ENCODE measurements at places on chromosomes 7 and 10. TPM values are rescaled to one million over a fixed set of nuclear protein-coding genes. Genes with fewer than 3 reads are reported as not detected.

Gene INMT
- 249 TPM for total RNA-seq

GRCh38 chr10:21427804-21428481 lies 97.5 kb downstream of the SKIDA1 start:
- DNase-seq: no peak

DNA sequence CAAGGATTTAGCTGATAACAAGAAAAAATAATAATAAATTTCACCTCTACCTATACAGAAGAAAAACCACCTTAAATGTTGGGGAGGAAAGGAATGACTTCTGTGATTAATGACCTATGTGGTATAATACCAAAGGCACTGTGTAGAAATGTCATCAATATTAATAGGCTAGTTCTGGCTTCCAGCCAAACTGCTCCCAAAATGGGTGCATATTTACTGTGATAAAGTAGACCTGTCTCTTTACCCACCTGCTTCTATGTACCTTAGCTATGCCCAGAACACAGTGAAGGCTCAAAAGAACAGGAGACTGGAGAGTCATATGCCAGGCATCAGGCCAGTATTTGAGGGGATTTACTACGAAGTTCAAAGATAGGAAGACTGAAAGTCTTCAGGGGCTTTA lies 76.0 kb downstream of the ATE1 start:
- DNase-seq: no peak

Gene PGAM2
- total RNA-seq: 0.44 TPM

DNA sequence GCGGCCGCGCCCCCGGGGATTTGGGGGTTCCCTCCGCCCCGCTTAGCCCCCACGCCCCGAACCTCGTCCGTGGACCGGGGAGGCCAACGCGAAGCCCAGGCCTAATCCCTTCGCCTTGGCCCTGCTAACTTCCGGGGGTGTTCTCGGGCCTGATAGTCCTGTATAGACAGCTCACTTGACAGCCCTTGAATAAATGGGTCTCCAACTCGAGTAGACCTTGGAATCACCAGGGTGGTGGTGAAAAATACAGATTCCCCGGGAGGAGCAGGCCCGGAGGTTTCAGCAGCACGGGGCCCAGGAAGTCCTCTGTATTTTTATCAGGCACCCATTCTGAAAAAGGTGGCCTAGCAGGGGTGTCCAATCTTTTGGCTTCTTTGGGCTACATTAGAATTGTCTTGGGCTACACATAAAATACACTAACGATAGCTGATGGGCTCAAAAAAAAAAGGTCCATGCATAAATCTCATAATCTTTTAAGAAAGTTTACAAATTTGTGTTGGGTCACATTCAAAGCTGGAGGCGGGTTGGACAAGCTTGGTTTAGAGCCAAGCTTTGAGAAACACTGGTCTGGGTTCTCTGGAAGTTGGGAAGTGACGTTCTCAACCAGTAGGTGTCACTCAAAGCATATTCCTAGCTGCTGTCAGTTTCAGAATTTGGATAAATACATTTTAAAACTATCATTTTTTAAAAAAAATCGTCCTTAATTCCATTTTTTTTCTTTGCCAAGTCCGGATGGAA lies 221.7 kb downstream of the PHTF2 start:
- DNase-seq: no peak

DNA sequence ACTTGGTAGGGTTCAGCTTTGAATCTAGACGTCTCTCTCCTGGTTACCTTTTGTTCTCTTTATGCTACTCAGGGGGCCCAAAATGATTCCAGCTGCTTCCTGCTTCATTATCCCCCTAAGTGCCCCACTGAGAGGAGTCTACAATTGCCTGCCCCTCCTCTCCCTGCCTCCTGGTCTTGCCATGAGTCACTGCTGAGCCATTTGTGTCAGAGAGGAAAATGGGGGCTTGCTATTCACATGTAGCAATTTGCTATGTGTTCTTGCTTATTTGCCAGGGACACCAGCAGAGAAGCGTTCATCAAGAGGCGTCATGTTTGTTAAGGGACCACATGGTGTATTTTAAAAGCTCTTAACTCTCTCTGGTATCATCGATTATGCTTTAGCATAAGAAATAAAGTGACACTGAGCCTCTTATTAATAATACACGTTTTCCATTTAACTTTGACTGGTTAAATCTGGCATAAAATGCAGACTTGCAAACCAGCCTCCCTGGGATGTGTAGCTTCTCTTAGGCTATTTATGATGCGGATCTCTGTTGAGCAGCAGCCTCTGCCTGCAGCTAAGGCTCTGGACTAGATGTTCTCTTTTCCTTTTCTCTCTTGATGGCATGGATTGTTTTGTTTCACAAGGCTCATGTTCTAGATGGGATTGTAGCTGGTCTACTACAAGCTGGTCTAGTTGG lies 239.3 kb downstream of the AUTS2 start:
- no peak for DNase-seq

GRCh38 chr7:17005271-17005670 lies 123.5 kb upstream of the AGR3 start:
- DNase-seq: no peak

DNA sequence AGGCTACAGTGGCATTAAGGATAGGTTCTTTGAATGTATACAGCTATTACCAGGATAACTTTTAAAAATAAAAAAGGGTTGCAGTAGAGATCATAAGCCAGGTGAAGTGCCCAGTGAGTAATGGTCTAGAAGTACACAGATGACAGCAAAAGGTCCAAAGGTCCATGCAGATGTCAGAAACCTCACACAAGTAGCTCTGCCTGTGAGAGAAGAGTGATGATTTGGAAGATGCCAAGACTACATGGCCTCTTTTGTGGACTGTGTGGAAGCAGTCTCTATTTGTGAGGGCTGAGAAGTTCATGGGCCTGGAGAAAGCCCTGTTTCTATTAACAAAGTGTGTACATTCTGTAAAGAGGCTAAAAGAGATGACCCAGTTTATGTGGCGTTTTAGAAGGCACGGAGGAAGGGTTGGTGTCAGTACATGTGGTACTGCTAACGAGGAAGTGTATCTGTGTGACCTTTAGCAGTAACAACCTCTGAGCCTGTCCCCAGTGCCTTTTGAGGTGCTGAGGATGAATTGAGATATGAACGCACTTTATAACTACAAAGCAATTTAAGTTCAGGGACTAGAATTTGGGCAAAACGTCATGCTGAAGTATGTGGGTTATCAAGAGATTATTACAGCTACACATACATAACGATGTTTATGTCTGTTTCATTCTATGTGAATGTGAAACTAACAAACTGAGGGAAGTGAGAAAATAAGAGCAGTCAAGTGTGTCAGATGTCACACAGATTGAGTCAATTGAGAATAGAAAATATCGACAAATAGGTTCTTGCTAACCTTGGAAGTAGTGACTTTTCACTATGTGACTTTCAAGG lies 7.6 kb downstream of the CYCS start:
- DNase-seq: no peak

Gene CYP2C18
- 0.65 TPM for total RNA-seq

Gene ANKRD2
- total RNA-seq: 0.35 TPM
